Suppressor macrophage treated with lipopolysaccharide for 1 hour (primary cell): ENCODE measurements at places on chromosomes 13 and 19.

GRCh38 chr13:100347968-100348367, 240.6 kb downstream of the GGACT start:
- no peak for DNase-seq

GRCh38 chr13:42753697-42754096, 27.7 kb upstream of the FAM216B start:
- no peak for DNase-seq

DNA sequence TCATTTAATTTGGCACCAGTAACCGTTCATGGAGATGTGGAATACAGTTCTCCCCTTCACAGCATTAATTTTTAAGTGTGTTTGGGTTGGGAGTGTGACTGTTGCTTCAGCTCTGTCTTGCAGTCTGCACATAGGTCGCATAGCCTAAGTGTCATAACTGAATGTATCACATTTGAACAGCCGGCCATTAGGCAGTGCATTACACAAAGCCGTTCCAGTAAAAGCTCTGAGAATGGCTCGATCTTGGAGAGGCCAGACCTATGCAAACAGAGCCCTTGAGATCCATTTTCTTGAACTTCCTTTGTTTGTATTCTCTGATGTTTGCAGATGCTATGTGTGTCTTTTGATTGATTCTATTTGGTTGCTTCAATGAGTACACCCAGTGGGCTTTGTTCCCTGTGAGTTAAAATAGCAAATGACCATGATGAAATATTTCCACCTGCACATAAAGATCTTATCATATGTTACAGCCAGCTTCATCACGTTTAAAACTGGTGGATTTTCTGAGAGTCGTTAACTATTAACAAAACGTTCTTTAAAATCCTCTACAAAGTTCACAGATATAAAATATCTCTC, 1104.9 kb upstream of the SLC10A2 start:
- no peak for DNase-seq

GRCh38 chr13:91359631-91360030, 12.1 kb downstream of the MIR17HG start:
- no peak for DNase-seq

DNA sequence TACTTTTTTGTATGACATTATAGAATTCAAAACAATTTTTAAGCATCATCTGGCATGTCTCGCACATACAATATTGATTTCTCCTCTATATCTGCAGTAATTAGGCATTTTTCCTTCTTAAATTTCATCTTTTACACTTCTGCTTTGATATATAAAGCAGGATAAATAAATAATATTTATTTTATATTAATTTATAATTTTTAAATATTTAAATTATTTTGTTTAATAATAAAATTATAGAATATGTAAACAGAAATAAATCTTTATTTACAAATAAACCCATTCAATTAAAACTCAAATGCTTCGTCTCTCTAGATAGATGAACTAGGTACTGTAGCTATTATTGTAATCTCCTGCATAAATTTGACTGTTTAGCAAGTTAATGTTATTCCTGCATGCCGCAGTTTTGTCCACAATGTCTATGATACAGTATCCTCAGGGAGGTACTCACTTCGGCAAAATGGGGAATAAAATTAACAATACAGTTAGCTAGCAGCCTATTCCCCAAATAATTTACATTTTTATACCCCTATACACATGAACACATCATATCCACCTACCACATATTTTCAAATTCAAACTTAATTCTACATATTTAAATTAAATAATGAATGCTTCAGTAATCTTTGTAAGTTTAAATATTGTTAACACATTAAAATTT, 473.6 kb upstream of the SLC10A2 start:
- DNase-seq = no peak

GRCh38 chr13:73464758-73465616, 406.2 kb downstream of the KLF5 start:
- no peak for DNase-seq

- DNase-seq = no peak
Measured at GRCh38 chr19:49880162-49880869, 2.8 kb downstream of the TBC1D17 start.

GRCh38 chr13:75825161-75825560, 189.0 kb downstream of the LMO7 start:
- DNase-seq = no peak

GRCh38 chr13:109906976-109907375, 120.6 kb upstream of the IRS2 start:
- DNase-seq = no peak
